ENCODE measurements at places on chromosomes 12 and 14. TPM values are rescaled to one million over a fixed set of nuclear protein-coding genes. Genes with fewer than 3 reads are reported as not detected.

DNA sequence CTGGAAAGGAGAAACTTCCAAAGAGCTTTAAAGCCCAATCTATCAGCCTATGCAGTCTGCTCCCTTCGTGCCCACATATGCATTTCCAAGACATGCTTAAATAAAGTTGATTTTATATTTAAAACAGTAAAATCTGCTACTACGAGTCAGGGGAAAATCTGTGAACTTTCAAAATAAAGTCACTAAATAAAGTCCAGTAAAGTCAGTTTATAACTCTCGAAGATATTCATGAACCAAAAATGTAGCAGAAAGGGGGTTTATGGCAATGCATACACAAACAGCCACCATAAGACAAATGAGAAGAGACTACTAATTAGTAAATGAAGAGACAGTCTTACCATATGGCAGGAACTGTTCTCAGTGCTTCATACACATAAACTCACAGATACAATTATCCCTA lies 19.7 kb downstream of the AREL1 start:
- H3K27me3 ChIP-seq: no peaks in the 10 kb centered on the region
- H3K36me3 ChIP-seq: peaks cover 26% of the 10 kb centered on the region
- DNase-seq: no peak

DNA sequence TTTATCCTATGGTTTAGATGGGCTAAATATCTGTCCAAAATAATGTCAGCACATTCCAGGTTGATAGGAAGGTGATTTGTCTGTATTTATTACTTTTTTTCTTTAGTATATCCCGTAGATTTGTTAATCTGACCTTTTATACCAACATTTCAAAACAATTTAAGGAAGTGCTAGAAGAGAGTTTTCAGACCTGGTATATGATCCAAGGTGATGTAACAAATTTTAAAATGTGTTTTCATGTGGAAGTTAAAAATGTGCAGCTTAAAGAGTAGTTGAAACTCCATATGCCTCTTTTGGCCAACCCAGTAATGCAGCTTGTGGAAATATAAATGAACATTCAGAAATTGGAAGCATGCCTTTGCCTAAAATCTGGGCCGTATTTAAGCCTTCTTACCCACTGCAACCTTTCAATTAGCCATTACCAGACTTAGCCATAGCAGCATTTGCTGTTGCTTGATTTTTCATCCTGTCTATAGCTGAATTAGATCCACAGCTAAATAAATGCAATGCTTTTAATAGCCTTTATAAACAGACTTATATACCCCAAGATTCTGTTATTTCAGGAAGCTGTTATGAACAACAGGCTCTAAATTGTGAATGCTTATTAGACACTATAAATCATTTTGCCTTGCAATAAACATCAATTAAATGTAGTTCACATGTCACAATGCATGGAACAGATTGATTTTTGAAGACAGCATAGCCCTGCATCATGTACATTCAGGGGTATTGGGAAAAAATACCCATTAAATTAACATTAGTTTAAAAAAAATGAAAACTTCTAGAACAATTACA lies 271.2 kb downstream of the PDZRN4 start:
- H3K27ac ChIP-seq: no peak overlapping the region
- H3K36me3 ChIP-seq: no peaks in the 10 kb centered on the region
- DNase-seq: no peak
- no peaks in the 10 kb centered on the region for H3K27me3 ChIP-seq

DNA sequence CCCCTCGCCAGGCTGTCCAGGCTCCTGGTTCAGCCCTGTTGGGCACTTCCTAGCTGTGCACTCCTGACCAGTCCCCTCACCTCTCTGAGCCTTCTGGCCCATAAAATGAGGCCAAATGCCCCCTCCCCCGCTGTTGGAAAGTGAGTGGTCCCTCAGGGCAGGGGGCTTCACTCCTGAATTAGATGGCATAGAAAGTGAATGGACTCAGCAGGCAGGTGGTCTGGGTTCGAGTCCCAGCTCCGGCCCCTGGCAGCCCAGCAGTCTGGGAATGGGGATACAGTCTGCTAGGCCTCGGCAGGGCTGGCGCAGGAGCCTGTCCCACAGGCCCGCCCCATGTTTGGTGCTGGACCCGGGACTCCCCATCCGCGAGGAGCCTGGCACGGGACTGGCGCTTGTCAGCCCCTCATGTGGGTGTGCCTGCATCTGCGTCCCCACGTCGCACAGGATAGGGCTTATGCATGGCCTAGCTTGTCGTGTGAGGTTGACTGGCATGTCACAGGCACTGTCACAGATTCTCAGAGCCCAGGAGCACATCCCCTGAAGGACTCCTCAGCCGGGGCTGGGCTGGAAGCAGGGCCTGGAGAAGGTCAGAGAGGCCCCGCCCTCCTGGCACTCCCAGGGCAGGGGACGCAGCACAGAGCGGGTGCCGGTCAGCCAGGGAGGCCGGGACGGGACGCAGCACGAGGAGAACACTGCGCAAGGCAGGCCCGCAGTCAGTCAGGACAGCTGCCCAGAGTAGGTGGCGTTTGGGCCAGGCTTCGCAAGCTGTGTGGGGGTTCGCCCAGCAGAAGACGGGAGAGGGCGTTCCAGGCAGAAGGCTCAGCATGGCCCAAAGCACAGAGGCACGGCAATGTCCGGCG lies 40.5 kb downstream of the DIO3 start:
- no peak overlapping the region for H3K4me3 ChIP-seq
- no peak overlapping the region for H3K27ac ChIP-seq
- DNase-seq: peak; percentile 11
- H3K27me3 ChIP-seq: peaks cover 20% of the 10 kb centered on the region

DNA sequence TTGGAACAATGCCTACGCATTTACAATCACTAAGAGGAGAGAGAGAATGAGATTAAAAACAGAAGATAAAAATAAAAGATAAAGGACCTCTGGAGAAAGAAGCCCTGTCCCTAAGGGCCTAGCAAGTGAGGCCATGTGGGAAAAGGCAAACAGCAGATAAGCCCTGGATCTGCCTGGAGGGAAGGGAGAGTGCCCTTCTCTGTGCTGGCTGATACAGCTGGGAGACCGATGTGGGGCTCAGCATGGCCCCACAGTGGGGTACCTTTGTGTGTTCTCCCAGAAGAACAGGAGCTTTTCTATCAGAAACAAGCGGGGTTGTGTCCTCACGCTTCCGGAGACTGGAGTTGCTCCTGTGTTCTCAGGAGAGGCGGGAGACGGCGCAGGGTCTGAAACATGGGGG lies 59.9 kb downstream of the TMCC3 start:
- H3K27me3 ChIP-seq: peaks cover 4% of the 10 kb centered on the region
- no peak for DNase-seq
- no peaks in the 10 kb centered on the region for H3K4me1 ChIP-seq
- H3K27ac ChIP-seq: no peak overlapping the region
- H3K36me3 ChIP-seq: no peaks in the 10 kb centered on the region

KCNMB4 gene
- total RNA-seq: 0.23 TPM
